ENCODE measurements at places on chromosomes 7 and 10.

GRCh38 chr10:33273295-33274002 lies 61.0 kb downstream of the NRP1 start:
- no peak for DNase-seq

GRCh38 chr10:114623661-114624294 lies 34.3 kb downstream of the ABLIM1 start:
- no peak for DNase-seq

DNA sequence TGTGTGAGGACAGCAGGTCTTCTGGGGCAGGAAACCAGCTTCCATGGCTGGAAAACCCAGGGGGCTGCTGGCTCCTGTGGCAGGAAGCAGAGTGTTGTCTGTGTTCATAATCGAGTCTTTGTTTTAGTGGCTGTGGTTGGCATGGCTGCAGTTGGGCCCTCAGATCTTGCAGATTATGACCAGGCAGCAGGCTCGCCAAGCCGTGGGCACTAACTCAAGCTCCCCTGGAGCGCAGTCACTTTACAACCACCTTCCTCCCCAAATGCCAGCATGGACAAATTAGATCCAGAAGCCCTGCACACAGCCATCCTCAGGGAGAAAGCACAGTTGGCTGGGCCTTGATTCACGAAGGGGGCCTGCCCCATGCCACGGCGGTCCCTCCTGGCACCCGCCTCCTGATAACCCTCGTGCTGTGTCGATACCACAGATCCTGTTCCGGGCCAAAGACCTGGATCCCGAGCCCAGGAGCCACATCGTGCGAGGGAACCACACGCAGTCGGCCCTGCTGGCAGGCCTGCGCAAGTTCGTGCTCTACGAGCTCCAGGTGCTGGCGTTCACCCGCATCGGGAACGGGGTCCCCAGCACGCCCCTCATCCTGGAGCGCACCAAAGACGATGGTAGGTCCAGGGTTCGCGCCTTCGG lies 552.5 kb upstream of the FOXK1 start:
- DNase-seq: no peak

DNA sequence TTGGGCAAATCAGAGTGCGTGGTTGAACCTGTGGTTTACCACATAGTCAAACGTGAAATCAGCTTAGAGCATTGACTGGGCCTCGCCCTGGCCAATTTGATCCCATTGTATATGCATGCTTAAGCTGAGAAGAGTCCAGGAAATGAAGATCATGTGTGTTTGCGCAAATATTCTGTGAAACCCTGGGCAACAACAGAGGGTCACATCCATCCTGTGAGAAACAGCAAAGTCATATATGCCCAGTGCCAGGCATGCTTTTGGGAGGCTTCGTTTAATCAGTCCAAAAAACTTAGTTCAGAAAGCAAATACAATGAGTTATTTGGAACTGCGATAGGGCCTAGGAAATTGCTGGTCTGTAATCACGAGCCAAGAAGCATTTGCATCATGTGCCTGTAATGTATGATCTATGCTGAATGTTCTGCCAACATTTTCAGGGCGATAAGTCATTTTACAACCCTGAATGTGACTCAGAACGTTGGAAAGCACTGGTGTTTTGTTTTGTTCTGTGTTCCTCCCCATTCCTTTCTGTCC lies 412.1 kb upstream of the CELF2 start:
- no peak for DNase-seq

GRCh38 chr10:28151636-28152035 lies 151.2 kb downstream of the MPP7 start:
- DNase-seq: no peak

GRCh38 chr7:24587853-24588252 lies 14.6 kb downstream of the PALS2 start:
- DNase-seq: peak; percentile 19

DNA sequence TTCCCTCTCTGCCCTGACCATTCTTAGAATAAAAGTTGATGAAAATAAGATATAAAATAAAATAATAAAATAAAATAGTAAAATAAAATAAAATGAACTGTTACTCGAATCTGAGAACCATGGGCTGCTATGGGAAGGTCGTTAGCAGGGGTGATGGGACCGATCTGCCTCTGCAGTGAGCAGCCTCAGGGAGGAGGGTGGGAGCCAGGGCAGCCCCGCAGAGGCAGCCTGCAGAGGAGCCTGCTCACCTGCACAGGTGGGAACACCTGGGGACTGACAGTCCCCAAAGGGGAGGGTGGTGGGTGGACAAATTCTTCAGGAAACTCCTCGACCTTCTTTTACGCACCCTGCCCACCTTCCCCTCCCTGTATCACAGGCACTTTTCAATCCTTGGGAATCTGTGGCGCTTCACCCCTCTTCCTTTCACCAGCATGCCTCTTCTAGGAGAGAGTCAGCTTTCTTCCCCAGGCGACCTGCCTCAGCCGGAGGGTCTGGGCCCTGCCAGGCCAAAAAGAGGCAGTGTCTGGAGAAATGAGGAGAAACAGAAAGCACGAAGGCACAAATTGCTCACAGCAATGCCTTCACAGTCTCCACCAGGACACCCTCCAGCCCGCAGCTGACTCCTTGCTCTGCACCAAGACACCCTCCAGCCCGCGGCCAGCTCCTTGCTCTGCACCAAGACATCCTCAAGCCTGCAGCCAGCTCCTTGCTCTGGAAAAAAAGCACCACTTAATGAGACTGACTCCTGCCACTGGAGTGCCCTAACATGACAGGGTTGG lies 368.4 kb upstream of the SHH start:
- DNase-seq: no peak

- no peak for DNase-seq
Measured at GRCh38 chr10:22345301-22346095, at the start of gene SPAG6. Gene SPAG6 (plus strand): TSS chr10:22345496. CDS start chr10:22345612, 116 bp downstream.

DNA sequence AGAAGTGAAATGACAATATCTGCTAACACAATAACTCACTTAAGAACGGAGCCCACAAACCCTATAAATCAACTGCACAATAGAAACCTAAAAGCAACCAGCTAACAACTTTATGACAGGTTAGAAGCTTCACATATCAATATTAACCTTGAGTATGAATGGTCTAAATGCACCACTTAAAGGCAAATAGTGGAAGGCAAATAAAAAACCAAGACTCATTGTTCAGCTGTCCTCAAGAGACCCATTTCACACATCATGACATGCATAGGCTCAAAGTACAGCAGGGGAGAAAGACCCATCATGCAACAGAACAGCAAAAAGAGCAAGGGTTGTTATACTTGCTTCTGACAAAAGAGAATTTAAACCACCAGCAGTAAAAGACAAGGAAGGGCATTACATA lies 46.8 kb downstream of the CDC14C start:
- DNase-seq: no peak
